ENCODE measurements at places on chromosomes 12 and 14. TPM values are rescaled to one million over a fixed set of nuclear protein-coding genes. Genes with fewer than 3 reads are reported as not detected.

Gene LALBA
- not detected for total RNA-seq

Gene RITA1
- total RNA-seq, result 22.4 TPM

Gene PALS1
- 21.7 TPM for total RNA-seq

Gene PRPH
- total RNA-seq, result not detected

Gene BHLHE41
- total RNA-seq, result 4.7 TPM

Gene PPP1R12A
- 165 TPM for total RNA-seq

Gene A2M
- total RNA-seq, result 2.9 TPM
